Activated CD4-positive, alpha-beta T cell treated with anti-CD3 and anti-CD28 coated beads, Interleukin-2, amount 10 ng/mL, durations not matched to agents 7 days and 5 days (primary cell): ENCODE measurements at places on chromosomes 11 and 22.

- DNase-seq, result no peak
Observed at GRCh38 chr11:87493516-87493915, 455.8 kb downstream of the TMEM135 start.

GRCh38 chr22:32175683-32176644 lies 16.9 kb upstream of the C22orf42 start:
- no peak for DNase-seq

DNA sequence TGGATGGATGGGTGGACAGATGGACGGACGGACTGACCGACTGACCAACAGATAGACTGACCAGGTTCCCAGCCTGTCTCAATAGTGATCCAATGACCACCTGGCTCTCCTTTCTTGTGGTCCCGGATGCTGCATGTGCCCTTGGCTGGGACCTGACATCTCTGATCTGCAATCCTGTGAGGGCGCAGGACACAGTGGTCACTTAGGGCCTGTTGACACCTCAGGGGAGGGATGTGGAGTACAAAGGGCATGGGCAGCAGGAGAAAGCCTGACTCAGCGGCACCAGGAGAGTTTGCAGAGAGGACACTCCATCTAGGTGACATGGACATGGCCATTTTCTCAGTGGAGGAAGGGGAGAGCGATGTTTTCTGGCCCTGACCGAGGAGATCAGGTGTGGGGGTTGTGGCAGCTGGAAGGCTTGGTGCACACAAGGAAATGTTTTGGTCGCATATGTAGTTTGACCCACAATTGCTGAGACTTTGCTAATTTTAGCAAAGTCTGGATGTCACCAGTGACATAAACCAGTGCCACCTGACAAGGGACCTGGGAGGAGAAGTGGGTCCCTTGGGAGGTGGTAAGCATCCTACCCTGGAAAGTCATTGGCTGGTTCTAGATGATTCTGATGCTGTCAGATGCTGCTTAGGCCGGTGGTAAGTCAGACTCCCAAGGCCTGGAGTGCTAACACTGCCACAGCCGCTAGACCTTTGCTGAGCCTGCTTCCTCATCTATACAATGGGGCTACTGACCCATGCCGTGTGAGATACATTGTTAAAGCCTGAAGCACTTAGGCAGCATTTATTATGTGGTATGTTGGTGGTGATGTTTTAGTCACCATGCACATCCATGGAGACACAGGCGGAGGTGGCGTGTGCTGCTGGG lies 50.7 kb downstream of the CD82 start:
- no peak for DNase-seq

GRCh38 chr11:78795621-78796261 lies 221.1 kb upstream of the NARS2 start:
- DNase-seq, result no peak

DNA sequence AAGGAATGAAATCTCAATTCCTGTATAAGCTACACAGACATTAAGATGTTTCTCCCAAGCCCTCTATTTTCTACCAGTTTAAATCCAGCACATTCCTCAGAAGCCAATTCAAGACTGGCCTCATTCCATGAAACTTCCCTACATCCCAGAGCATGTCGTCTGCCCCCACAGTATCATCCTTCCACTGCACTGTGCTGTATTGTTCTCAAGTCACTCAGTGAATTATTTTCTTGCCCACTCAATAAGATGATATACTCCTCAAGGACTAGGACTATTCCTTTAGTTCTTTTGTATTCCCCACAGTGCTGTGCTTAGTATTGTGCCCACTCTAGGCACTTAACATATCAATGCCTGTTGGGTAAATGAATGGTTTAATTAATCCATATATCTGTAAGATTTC lies 203.1 kb upstream of the BLID start:
- DNase-seq, result no peak

- DNase-seq, result no peak
Observed at GRCh38 chr22:43343670-43344519, 723 bp upstream of the SCUBE1 start.

DNA sequence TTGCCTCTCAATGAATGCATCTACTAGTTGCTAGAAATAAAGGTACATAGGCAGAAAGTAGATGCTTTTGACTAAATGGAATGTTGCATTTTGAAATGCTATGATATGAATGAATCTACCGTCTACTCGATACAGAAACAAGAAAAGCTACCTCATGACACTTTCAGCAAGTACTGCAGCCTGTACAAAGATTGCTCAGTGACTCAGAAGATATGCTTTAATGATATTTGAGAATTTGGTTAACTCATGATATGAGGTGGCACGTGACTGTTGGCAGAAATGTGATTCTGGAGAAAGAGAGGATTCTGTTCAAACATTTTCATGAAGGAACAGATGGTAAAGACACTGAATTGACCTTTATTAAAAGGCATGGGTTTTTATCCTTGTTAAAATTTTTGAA lies 76.0 kb downstream of the HSD17B12 start:
- DNase-seq, result no peak

DNA sequence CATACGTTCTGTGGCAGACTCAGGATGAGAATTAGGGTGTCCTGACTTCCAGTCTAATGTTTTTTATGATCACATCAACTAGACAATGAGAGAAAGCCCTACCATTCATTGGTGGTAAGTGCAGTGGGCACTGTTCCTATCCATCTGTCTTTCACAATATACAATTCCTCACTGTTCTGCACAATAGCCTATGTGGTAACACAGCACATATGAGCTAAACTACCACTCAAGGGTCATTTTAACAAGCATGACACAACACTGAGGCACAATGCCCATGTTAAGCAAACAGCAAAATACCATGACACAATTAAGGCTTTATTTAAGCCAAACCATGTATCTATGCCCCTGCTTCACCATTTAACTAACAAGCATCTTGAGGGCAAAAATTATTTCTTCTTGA lies 52.3 kb downstream of the SIK3 start:
- DNase-seq, result no peak

- DNase-seq, result no peak
Observed at GRCh38 chr22:29328055-29328454, 12.6 kb upstream of the RASL10A start.

DNA sequence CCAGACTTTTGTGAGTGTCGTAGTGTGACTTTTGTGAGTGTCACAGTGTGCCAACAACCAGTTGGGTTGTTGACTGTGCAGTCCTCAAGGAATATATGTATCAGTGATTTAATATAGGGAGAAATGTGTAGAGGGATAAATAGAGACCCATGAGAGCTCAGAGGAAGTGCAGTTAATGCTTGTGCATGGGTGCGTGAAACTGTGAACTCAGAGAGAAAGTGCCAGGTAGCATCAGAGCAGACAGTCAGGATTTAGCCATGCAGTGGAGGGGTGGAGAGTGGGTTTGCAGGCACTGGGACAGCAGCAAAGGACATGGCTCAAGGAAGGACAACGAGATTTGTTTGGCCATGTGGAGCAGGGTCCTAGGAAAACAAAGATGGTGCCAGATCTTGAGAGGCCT lies 33.6 kb downstream of the YWHAH start:
- no peak for DNase-seq

- DNase-seq, result no peak
Observed at GRCh38 chr22:38228326-38228872, 26.6 kb downstream of the MAFF start.

- DNase-seq, result peak; percentile 89
Observed at GRCh38 chr11:9613830-9614762, 40.6 kb downstream of the WEE1 start.

DNA sequence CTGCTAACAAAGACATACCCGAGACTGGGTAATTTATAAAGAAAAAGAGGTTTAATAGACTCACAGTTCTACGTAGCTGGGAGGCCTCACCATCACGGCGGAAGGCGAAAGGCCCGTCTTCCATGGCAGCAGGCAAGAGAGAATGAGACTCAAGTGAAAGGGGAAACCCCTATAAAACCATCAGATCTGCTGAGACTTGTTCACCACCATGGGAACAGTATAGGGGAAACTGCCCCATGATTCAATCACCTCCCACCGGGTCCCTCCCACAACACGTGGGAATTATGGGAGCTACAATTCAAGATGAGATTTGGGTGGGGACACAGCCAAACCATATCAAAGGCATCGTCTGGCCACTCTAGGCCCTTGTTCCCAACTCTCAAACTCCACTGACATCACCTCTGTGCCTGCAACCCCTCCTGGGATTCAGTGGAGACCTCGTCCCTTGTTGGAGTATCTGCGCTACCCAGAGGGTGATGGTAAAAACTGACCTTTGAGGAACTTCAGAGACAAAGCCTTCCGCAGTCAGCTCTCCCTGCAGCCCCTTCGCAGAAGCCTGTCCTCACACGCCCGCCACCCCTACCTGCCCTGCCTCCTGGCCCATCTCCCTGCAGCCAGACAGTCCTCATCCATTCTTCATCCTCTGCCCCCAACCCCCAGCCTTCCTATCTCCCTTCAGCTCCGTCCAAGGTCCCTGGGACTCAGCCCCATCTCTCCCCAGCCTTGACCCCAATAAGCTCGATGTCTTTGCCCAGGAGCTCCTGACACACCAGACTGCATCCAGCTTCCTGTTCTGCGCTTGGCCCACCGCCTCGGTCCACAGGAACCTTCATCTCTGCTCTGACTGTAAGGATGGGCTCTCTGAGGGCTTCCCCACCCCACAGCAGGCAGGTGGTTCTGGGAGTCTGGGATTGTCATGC lies 15.8 kb downstream of the CCND1 start:
- no peak for DNase-seq

- DNase-seq, result no peak
Observed at GRCh38 chr11:27459191-27459590, 13.4 kb downstream of the LGR4 start.

- no peak for DNase-seq
Observed at GRCh38 chr11:81070948-81071347, 1630.1 kb upstream of the TENM4 start.

GRCh38 chr11:22431106-22431505 lies 92.9 kb downstream of the SLC17A6 start:
- DNase-seq, result no peak
